ENCODE measurements at places on chromosomes 7 and 10.

GRCh38 chr10:78254013-78254412 lies 220.3 kb downstream of the RPS24 start:
- no peak for DNase-seq

GRCh38 chr10:14645239-14645960 lies 129.3 kb downstream of the FAM107B start:
- DNase-seq = no peak

- DNase-seq = no peak
These were observed 10.6 kb upstream of the PRSS2 start for GRCh38 chr7:142760071-142760642.

DNA sequence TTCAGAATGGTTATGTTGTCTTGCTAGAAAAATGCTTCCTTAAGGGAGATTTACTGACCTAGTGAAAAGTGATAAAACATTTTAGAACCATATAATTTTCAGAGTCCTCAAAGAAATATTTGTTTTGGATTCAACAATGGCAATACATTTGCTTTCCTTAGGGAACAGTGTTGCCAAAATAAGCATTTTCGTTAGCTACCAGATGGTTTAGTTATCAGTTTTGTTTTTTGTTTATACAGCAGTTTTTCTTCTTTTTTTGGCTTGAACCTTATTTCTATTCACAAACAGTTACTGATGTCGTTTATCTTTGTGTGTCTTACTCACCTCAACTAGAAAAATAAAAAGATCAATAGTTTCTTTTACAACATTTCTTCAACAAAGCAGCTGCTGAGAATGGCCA lies 48.6 kb downstream of the EXOC4 start:
- no peak for DNase-seq

- peak; percentile 13 for DNase-seq
These were observed 1.2 kb downstream of the PIP4K2A start for GRCh38 chr10:22712956-22713852.

GRCh38 chr7:144090667-144091066 lies 4.6 kb downstream of the OR2A12 start:
- no peak for DNase-seq

DNA sequence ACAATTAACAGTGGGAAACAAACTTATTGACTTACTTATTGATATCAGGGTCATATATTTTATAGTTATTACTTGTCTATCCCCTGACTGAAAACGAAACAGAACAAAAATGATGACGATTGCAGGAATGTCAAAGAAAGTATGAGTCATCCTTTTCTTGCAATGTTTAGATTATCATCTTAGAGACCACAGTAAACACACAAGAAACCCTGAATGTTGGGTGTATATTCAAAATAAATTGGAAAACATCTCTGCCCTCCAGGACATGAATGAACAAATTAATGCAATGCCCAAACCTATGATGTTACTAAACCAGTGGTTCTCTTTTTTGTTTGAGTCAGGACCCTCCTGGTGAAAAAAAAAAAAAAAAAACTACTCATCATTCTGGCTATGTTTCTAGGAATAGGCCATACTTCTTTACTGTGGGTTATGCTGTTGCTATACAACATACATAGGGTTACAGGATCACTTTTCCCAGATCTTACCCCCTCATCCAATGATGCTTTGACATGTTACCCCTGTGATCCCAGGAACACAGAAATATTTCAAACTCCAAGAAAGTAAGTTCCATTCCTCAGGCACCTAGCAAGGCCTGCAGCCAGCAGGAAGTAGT lies 623.4 kb upstream of the IGFBP3 start:
- DNase-seq = no peak

DNA sequence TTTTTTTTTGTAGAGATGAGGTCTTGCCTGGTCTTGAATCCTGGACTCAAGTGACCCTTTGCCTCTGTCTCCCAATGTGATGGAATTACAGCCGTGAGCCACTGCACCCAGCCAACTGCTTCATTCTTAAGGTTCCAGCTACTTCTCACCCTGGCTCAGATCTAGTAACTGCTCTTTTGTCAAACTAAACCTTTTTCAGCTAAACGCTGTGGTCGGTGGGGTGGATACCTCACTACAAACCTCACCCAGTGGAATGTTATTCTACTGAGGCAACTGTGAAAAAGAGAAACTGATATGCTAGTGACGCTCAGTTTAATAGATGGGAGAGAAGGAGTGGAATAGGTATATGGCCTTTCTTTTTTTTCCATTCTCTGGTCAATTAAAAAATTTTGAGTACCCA lies 1.7 kb upstream of the MRLN start:
- no peak for DNase-seq

DNA sequence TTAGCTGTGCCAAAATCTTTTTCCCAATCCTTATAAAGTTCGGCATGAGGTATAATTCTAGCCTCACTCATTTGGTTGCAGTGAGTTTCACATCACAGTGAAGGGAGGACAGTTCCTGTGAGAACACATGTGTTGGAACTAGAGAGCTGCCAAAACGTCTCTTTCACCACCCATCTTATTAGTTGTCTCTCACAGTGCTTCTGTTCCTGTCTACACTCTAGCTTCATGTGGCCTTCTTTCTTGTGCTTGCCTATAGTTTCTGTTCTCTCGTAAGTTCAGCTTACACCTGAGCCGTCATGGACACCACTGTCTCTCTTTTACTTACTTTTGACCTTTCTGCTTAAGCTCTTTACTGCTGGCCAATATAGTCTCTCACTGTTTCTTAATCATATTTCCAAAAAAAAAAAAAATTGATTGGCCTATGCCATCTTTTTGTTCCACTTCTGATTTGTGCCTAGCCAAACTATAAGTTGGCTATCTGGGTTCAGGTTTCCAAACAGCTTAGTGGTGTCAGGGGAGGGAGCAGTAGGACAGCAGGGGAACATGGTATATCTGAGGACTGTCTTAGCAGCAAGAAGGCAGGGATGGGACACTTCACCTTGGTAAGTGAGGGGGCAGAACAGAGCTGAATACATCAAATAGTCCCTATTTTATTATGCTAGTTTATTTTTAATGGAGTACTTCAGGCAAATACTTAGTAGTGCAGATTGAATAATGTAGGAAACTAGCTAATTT lies 38.0 kb downstream of the ZNRF2 start:
- DNase-seq = no peak

DNA sequence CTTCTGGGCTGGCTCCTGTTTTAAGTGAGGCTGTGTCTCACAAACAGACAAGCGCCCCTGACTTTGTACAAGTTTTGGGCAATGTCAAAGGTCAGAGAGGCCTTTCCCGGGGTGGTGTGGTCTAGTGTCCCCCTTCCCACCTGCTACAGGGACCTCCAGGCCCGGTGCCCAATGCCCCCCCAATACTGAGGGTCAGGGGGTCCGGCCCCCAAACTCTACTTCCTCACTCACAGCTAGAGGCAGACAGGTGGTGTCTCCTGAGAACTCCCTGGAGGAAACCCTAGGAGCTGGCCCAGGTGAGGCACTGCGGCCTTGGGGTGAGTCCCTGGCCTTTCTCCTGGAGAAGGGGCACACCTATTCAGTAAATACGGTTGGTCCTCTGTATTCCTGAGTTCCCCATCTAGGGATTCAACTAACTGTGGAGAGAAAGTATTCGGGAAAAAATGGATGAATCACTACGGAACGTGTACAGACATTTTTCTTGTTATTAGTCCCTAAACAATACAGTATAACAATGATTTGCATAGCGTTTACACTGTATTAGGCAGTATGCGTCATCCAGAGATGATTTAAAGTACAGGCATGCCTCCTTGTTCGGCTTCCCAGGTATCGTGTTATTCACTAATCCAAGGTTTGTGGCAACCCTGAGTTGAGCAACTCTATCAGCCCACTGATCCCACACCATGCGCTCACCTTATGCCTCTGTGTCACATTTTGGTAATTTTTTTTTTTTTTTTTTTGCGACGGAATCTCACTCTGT lies 308.1 kb downstream of the WDR37 start:
- DNase-seq = no peak

GRCh38 chr10:131816157-131816775 lies 84.5 kb upstream of the PPP2R2D start:
- DNase-seq = no peak

GRCh38 chr10:31152421-31153135 lies 120.9 kb upstream of the ZNF438 start:
- DNase-seq = no peak

DNA sequence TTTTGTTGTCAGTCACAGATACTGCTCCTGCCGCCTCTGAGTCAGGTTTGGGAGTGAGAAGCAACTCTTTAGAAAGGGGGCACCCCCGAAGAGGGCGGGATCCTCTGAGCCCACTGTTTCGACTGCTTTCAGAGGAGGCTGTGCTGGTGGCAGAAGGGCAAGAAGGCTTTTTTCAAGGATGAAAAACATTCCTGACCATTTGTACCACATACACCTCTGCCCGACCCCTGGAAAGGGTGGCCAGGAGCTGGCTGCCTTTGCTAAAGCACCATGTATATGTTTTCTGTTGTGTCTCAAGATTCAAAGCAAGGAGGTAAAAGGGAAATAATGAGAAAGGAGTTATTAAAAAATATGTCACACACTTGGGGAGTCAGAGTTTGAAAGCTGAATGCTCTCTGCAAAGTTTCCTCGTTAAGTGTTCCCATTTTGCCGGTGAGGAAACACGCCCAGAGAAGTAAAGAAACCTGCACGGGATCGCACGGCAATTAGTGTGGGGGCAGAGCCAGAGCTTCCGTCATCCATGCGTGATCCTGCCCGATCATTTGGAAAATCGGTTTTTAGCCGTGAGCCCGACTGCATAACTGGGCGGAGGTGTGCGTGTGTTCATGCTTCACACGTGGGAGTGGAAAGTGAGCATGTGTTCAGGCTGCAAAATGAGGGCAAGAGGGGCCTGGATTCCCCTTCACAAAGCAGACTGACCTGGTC lies 163.2 kb downstream of the ADAM12 start:
- no peak for DNase-seq

- no peak for DNase-seq
These were observed 26.9 kb downstream of the PRSS2 start for GRCh38 chr7:142797391-142798377.

GRCh38 chr10:88089498-88089897 lies 226.1 kb downstream of the PTEN start:
- DNase-seq = no peak

Data from stimulated activated CD8-positive, alpha-beta memory T cell treated with anti-CD3 and anti-CD28 coated beads, Interleukin-2, amount 100 ng/mL, for 48 hours (primary cell).